ENCODE measurements at places on chromosomes 7 and 10. TPM values are rescaled to one million over a fixed set of nuclear protein-coding genes. Genes with fewer than 3 reads are reported as not detected.
A peak's percentile ranks its signal among the peaks of the same experiment; 100 is the strongest.

GIMAP8 gene
- 54.8 TPM for total RNA-seq

PYROXD2 gene
- total RNA-seq: 10.5 TPM

PSMA2 gene
- total RNA-seq: 59.1 TPM

UCMA gene
- not detected for total RNA-seq

OSBPL3 gene
- total RNA-seq: 27.0 TPM

DNA sequence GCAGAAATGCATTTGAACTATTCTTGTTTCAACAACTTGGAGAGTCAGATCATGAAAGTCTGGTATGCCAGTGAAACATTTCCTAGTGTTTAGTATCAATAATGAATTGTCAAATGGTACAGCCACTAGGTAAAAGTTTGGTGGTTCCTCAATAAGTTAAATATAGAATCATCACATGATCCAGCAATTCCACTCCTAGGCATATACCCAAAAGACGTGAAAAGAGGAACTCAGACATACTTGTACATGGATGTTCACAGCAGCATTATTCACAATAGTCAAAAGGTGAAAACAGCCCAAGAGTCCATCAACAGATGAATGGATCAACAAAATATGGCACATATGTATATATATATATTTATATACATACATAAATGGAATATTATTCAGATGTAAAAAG lies 67.0 kb upstream of the HPS1 start:
- no peak for DNase-seq

GRCh38 chr7:26857506-26858240 lies 6.7 kb downstream of the SKAP2 start:
- peak; percentile 82 for DNase-seq

- DNase-seq: no peak
Measured at GRCh38 chr7:44762726-44763522, 14.3 kb downstream of the ZMIZ2 start.

All from spleen (tissue), 13 donors.